ENCODE measurements at places on chromosomes 1 and 21. TPM values are rescaled to one million over a fixed set of nuclear protein-coding genes. Genes with fewer than 3 reads are reported as not detected.

ATAD3C gene
- 7.5 TPM for total RNA-seq

TMPRSS15 gene
- total RNA-seq, result not detected

CDKN2C gene
- total RNA-seq, result not detected

KRTAP19-1 gene
- total RNA-seq, result not detected

GPATCH3 gene
- 19.4 TPM for total RNA-seq

ANXA9 gene
- 0.81 TPM for total RNA-seq

IQCC gene
- total RNA-seq, result 5.1 TPM

HPCA gene
- 1.2 TPM for total RNA-seq

RUNX3 gene
- 0.35 TPM for total RNA-seq

SPRR5 gene
- not detected for total RNA-seq

NUDC gene
- 118 TPM for total RNA-seq

PLD5 gene
- 3.7 TPM for total RNA-seq

- DNase-seq, result no peak
Measured at GRCh38 chr1:244218220-244218619, 167.1 kb downstream of the ZBTB18 start.

- DNase-seq, result no peak
Measured at GRCh38 chr1:7478142-7478790, 292.8 kb upstream of the VAMP3 start.

DNA sequence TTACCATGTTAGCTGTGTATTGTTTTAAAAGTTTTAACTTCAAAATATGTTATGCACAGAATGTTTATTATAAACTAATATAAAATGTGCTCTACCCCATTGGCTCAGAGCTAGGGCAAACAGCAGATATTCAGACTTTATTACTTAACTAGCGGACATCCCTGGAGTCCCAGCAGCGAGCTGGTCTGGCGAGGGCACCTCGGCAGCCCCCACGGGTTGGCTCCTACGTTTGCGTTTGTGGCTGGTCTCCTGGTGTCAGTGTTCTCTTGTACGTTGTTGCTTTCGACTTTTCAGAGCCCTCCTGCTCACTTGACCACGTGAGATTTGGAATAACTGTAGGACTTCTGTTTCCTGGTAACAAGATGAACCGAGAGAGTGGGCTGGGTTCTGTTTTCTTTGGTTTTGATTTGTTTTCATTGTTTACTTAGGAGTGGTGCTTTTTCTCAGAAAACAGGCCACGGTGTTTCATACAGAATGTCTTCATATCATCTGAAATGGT, 44.5 kb downstream of the CBS start:
- no peak for DNase-seq

GRCh38 chr1:43547538-43548072, 16.9 kb downstream of the PTPRF start:
- DNase-seq, result no peak

DNA sequence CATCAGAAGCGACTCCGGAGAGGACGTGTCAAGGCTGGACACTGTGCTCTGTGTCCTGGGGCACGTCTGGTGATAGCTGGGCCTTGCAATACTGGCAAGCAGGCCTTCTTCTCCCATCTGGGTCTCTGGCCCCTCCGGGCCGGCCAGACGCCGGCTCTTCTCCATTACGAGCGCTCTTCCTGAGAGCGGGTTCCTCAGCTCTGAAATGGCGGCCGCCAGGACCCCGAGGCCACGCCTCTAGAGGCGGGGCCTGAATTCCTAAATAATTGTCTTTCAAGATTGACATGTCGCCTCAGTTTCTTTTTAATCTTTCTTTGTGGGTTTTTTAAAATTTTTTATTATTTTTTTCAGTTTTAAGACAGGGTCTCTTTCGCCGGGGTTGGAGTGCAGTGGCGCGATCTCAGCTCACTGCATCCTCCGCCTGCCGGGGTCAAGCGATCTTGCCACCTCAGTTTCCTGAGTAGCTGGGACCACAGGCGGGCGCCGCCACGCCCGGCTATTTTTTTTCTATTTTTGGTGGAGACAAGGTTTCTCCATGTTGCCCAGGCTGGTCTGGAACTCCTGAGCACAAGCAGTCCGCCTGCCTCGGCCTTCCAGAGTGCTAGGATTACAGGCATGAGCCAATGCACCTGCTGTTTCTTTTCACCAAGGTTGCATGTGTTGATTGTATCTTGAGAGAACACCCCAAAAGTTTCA, 9.2 kb downstream of the RNF2 start:
- DNase-seq, result peak; percentile 27

DNA sequence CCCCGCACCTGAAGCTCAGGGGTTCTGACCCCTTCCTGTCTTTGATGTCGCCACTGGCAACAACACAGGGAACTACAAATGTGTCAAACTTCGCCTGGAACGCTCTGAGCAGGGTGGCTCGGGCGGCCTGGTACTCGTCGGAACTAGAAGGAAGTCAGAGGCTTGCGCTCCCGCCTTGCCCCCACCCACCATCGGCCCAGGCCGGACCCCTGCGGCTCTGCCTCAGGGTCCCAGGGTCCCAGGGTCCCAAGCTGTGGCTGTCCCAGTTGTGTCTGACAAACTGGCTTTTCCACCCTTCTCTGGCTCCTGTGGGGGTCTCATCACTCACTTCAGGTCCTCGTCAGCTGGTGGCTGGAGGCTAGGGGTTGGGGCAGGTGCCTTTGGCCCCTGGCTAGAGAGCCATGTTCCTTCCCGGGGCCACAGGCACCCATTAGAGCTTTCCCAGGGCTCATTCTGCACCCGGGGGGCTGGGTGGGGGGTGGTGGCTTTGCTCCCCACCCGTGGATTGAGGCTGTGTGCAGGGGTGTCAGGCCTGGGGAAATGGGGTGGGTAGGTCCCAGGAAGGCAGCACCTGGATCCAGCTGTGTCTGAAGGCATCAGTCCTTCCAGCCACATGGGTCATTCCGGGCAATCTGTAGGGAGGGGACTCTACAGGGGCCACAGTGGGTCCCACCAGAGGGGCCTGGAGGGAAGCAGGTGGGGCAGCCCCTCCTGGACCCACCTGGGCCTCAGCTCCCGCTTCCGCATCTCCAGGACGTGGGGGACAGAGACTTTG, 8.0 kb upstream of the TMEM52 start:
- DNase-seq, result no peak

DNA sequence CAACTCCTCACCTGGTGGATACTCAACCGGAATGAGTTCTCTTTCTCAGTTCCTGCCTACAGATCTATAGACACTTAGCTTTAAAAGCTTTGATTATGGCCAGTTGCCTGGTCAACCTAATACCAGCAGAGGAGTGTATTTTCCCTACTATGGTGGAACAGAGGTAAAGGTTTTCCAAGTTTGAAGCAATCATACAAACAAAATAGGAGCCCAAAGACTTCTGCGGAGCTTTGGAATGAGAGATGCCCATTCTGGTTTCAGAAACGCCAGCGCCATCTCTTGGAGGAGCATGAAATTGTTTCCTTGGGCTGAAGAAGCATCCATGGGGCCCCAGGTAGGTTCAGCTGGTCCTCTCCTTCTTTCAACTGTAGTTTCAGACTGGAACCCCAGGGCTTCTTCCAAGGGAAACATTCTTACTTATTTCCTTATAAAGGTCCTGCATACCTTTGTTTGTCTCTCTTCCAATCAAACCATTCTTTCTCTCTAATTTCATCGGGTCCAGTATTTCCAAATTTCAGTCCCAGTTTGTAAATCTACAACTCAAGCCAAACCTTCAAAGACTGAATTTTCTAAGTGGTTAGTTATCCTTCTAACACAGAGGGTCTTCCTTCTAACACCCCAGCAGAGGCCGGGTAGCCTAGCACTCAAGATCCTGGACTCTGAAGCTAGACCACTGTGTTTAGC, 95.9 kb downstream of the KCNJ15 start:
- DNase-seq, result peak; percentile 66

DNA sequence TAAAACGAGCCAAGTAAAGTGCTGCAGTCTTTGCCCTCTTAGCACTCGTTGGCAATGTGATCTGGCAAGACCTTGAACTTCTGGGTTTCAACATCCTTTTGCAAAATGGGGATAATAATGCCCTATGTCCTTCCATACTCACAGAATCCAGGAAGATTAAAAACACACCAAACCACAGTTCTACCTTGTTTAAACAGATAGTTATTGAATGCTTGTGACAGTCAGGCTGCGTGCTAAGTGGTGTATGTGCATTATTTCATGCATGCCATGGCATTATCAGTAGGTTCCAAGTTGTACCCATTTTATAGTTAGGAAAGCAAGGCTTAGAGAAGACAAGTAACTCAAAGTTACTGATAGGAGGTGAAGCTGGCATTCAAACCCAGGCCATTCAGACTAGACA, 308.6 kb upstream of the PROX1 start:
- no peak for DNase-seq

GRCh38 chr1:9422911-9423505, 116.3 kb upstream of the SLC25A33 start:
- no peak for DNase-seq

DNA sequence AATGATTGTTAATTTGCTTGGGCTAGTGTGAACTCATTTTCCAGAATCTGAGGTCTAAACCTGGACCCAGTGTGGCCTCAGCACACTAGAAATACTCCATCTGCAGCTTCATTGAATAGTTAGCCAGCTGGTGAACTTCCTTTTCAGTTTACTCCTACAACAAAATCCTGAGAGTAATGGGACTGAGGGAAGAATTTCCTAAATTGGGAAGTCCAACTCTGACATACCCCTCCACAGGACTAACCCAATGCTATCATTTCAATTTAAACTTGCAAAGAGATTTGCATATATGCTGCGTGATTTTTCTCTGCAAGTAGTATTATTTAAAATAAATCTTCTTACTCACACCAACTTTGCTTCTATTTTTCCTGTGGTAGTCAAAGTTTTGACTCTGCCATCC, 27.8 kb upstream of the PIGC start:
- no peak for DNase-seq

GRCh38 chr1:83999316-83999819, 436 bp upstream of the TTLL7 start:
- peak; percentile 88 for DNase-seq

- peak; percentile 73 for DNase-seq
Measured at GRCh38 chr1:185170291-185170848, 13.4 kb downstream of the SWT1 start.

- DNase-seq, result no peak
Measured at GRCh38 chr1:64184003-64184440, 19.4 kb upstream of the UBE2U start.

DNA sequence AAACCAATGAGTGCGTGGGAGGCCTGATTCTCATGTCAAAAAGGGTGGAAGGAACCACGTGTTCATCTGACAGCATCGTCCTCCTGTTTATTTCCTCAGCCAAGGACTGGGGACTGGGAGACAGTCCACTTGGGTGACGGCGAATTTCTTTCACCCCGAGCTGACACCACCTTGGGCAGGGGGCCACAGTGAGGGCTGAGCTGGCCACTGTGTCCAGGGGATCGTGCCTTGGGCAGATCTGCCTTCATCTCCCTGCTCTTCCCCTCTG, 122.1 kb downstream of the SIM2 start:
- no peak for DNase-seq

GRCh38 chr21:20971296-20971921, 26.8 kb upstream of the NCAM2 start:
- peak; percentile 35 for DNase-seq

DNA sequence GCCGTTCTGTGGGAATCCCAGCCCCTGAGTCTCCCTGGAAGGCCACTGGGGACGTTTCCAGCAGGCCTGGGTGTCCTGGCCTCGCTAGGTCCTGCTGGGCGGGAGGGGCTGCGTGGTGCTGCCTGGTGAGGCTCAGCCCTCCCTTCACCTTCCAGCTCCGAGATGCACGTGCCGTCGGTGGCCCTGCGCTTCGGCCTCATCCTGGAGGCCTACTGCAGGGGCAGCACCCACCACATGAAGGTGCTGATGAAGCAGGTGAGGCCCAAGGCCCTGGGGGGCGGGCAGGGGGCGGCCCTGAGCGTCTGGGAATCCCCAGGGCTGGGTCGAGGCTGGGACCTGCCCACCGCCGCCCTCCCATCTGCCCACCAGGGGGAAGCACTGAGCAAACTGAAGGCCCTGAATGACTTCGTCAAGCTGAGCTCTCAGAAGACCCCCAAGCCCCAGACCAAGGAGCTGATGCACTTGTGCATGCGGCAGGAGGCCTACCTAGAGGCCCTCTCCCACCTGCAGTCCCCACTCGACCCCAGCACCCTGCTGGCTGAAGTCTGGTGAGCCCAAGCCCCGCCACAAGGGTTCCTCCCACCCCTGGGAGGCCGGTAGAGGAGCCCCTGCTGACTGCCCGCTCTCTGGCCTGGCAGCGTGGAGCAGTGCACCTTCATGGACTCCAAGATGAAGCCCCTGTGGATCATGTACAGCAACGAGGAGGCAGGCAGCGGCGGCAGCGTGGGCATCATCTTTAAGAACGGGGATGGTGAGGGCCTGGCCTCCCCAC, 70.3 kb downstream of the PIK3CD start:
- DNase-seq, result peak; percentile 90

- DNase-seq, result no peak
Measured at GRCh38 chr21:28872218-28872617, 120.5 kb downstream of the LTN1 start.

DNA sequence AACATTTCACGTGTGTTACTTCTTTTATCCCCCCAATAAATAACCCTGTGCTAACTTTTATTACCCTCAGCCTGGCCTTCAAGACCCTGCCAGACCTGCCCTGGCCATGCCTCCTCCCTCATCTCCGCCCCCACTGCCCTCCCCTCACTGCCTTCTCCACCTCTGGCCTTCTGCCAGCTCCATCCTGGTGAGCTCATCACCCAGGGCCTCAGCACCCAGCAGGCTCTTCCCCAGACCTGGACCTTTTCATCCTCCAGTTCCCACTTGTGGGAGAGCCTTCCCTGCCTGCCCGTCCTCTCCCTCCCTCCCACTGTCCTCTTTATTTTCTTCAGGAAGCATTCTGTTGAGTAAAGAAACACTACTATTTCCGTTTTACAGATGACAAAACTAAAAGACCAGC, 72.0 kb downstream of the SLC66A1 start:
- no peak for DNase-seq

DNA sequence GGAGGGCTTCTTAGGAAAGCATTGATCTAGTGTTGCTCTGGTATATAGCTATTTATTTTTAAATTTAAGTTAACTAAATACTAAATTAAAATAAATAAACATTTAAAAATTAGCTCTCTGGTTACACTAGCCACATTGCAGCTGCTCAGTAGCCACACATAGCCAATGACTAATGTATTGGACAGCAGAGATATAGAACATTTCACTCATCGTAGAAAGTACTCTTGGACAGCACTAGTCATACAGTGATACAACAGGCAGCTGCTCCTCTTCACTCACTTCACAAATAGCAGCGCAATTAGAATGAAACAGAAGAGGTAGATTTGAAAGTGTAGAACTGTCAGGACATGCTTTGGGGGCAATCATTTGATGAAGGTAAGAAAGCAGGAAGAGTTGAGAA, 245.4 kb downstream of the PBX1 start:
- DNase-seq, result no peak
